NCI-H1417 treated with DMSO at 0.1 percent for 48 hours (cell line): ENCODE measurements at places on chromosomes 5 and 9.

- DNase-seq, result no peak
Observed at GRCh38 chr5:67331296-67331925, 134.8 kb upstream of the CD180 start.

DNA sequence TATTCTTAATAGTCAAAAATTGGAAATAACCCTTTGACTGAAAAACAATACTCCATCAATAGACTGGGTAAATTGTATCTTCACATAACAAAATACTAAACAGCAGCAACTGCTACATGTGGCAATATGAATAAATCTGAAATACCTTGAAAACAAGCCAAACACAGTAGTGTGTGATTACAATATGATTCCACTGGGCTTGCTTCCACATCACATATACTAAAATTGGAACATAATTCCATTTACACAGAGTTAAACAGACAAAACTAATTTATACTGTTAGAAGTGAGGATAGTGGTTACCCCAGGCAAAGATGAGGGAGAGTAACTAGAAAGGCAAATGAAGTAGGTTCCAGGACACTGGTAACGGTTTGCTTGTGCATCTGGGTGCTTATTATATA, 20.4 kb downstream of the FNIP1 start:
- DNase-seq, result no peak

DNA sequence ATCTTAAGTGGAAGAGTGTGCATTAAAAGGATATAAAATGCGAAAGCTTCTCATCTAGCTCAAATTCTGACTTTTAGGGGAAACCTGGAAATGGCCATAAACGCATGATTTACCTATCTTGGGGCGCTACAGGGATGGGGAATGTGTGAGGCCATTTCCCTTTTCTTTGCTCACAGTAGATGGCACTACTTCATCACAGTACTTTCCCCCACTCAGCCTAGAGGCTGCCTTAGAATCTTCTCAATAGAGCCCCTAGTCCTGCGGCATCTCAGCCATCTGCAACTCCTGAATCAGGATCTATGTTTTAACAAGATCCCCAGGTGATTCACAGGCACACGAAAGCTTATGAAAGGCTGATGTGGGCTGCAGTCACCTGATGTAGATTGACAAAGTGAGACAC, 110.8 kb downstream of the LHFPL2 start:
- no peak for DNase-seq

GRCh38 chr9:95276395-95276954, 41.0 kb downstream of the FANCC start:
- no peak for DNase-seq
